Thoracic aorta (tissue), 2 donors: ENCODE measurements at places on chromosomes 2 and 18.

DNA sequence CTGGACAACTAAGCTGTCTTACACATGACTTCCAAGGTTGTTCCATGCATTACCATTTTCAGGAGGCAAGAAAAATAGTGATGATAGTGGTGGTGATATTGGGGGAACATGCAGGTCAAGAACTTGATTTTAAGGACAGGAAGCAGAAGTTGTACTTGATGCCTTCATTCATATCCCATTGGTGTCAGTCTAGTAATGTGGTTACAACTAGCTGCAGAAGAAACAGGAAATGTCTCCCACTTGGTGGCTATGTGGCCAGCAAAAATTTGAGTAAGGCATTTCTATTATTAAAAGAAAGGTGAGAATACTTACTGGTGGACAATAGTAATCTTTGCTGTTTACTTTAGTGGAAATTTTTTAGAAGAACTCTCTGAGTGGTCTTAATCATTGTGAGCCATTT lies 103.4 kb downstream of the ALMS1 start:
- H3K27me3 ChIP-seq = no peaks in the 10 kb centered on the region
- H3K4me1 ChIP-seq = no peaks in the 10 kb centered on the region
- no peak for DNase-seq
- H3K4me3 ChIP-seq = no peak overlapping the region
- no peak overlapping the region for H3K27ac ChIP-seq

DNA sequence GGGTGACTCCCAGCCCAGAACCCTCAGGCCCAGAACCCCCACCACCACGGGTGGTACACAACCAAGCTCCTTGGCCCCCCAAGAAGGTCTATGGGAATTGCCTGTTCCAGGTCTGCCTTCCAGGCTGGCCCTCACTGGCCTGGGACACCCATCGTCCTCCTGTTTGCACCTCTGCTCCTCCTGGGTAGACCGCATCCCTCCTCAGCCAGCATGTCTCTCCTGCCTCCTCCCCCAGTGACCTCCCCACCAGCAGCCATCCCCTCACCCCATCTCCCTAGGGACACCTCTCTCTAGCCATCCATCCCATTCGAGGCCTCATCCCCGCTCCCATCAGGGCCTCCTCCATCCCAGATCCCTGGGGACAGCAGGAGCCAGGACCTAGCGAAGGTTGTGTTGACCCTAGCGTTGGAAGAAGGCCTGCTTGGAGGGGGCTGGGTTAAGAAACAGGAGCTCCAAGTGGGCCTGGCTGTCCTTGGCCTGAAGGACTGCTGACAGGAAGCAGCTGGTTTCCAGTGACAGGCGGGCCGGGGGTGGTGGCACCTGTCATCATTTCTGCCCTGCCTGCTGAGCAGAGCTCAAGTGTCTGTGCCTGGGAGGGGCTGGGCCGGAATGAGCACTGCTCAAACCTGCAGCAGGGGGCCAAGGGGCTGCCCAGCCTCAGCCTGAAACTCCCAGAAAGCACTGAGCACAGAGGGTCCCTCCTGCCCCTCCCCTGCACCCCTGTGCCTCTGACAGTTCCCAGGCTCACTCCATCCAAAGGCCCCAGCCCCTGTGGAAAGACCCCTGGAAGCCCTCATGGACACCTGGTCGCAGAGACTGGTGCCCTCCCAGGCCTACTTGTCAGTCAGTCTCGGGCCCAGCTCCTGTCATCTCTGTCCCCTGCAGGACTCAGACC lies 96.0 kb upstream of the OTOS start:
- no peak for DNase-seq
- H3K36me3 ChIP-seq = no peaks in the 10 kb centered on the region
- H3K4me3 ChIP-seq = no peak overlapping the region

- no peak for DNase-seq
- peaks cover 10% of the 10 kb centered on the region for H3K4me1 ChIP-seq
- no peaks in the 10 kb centered on the region for H3K36me3 ChIP-seq
- H3K4me3 ChIP-seq = no peak overlapping the region
- H3K27ac ChIP-seq = no peak overlapping the region
- no peaks in the 10 kb centered on the region for H3K27me3 ChIP-seq
Observed at GRCh38 chr2:191019376-191019775, 5.4 kb upstream of the STAT1 start.

GRCh38 chr2:210577263-210578071 lies 21.1 kb downstream of the CPS1 start:
- H3K4me3 ChIP-seq = no peak overlapping the region
- no peak for DNase-seq
- no peaks in the 10 kb centered on the region for H3K27me3 ChIP-seq
- H3K27ac ChIP-seq = no peak overlapping the region

DNA sequence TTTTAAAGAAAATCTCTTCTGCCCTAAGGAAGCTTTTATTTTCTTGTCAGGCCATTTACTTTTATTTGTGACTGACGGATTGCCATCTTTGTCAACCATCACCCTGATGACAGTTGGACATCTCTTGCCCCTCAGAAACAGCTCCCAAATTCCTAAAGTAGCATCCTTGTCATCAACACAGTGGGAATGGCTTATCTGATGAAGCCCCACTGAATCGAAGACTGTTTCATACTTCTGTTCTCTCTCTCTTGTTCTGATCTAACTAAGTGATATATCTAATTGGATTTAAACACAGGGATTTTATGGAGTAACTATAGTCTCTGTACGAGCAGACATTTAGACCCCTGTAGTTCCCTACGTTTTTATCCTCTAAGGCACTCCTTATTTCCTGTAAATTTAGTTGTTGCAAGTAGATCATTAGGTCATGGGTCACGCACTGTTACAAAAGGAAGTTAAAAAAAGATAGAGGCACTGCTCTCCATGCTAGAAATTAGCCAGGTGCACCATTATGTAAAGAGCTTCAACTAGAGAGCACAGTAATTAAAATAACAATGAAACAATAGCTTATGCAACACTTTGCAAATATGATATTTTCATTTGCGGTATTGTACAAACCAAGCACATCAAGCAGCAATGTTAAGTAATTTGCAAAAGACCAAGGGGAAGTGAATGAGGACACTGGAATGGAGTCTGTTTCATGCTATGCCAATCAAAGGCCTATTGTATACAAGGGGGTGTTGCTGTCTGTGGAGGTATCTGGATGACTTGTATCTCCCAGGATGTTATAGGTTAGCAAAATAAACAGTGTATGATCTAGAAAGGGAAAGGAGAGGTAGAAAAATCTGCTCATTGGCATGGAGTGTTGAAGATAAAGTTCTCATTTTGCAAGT lies 284.7 kb downstream of the LRRTM1 start:
- no peak overlapping the region for H3K27ac ChIP-seq
- H3K36me3 ChIP-seq = no peaks in the 10 kb centered on the region
- H3K4me1 ChIP-seq = no peaks in the 10 kb centered on the region
- no peak overlapping the region for H3K4me3 ChIP-seq
- no peak for DNase-seq

- H3K36me3 ChIP-seq = peaks cover 4% of the 10 kb centered on the region
- H3K27me3 ChIP-seq = no peaks in the 10 kb centered on the region
- no peak for DNase-seq
- no peak overlapping the region for H3K4me3 ChIP-seq
- no peak overlapping the region for H3K27ac ChIP-seq
- H3K4me1 ChIP-seq = peaks cover 31% of the 10 kb centered on the region
Observed at GRCh38 chr2:216107760-216108159, 1.4 kb upstream of the XRCC5 start.

GRCh38 chr2:46091004-46091403 lies 206.2 kb upstream of the EPAS1 start:
- no peak overlapping the region for H3K4me3 ChIP-seq
- H3K27ac ChIP-seq = no peak overlapping the region
- H3K4me1 ChIP-seq = no peaks in the 10 kb centered on the region

DNA sequence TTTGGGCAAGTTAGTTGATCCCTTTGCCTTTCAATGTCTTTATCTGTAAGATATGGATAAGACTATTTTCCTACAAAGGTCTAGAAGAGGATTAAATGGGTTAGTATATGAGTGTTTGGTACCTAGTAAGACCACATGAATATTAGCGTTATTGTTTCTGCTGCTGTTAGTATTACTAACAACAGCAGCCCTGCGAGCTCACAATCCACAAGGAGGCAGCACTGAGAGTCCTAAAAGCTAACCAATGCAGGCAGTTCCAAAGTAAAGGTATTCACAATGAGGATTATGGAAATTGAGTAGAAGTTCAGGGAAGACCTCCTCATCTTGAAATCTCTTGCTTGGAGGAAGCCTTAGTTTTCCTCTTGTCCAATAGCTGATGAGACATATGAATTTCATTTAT lies 248.9 kb downstream of the TDRD15 start:
- H3K27me3 ChIP-seq = no peaks in the 10 kb centered on the region
- no peaks in the 10 kb centered on the region for H3K4me1 ChIP-seq
- no peak overlapping the region for H3K27ac ChIP-seq
- H3K36me3 ChIP-seq = no peaks in the 10 kb centered on the region

- no peaks in the 10 kb centered on the region for H3K4me1 ChIP-seq
- H3K4me3 ChIP-seq = no peak overlapping the region
Observed at GRCh38 chr2:190996338-190996946, 17.5 kb downstream of the STAT1 start.
